Esophagus muscularis mucosa (tissue), 4 donors: ENCODE measurements at places on chromosomes 12 and 14. TPM values are rescaled to one million over a fixed set of nuclear protein-coding genes. Genes with fewer than 3 reads are reported as not detected.

GRCh38 chr14:98859301-98859700, 412.7 kb downstream of the BCL11B start:
- no peak for DNase-seq

CCDC175 gene
- total RNA-seq = not detected

DNA sequence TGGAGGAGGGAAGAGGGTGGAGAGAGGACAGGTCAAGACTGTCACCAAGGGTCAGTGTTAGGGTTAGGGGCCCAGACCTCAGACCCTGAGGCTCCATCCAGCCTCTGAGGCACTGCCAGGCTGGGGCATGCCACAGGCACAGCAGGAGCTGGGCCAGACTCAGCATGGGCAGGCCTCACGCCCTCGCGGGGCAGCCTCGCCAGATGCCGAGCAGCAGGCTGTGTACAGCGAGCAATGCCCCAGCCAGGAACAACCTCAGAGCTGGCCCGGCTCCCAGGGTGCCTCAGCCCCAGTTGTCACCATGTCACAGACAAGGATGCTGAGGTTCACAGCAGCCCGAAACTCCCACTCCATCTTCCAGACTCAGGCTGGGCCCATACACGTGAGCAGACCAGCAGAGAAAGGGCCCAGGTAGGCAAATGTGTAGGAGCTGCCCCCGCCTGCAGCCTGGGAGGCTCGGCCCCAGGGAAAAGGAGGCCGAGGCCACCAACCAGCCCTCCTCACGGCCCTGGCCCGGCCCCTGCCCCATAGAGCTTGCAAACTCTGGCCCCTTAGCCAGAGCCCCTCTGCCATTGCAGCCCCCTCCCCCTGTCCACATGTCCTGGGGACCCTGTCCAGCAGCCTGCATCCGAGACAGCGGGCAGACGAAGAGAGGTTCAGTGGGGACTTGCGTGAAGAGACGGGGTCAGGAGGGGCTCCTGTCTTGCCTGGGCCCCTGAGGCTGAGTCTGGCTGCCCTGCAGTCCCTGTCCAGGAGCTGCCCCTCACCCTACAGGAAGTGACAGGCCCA, 7.5 kb downstream of the C14orf180 start:
- no peak for DNase-seq

PLEKHD1 gene
- not detected for total RNA-seq

BHLHE41 gene
- 6.3 TPM for total RNA-seq

- no peak for DNase-seq
These were observed 21.3 kb downstream of the SMUG1 start for GRCh38 chr12:54167500-54167896.

DNA sequence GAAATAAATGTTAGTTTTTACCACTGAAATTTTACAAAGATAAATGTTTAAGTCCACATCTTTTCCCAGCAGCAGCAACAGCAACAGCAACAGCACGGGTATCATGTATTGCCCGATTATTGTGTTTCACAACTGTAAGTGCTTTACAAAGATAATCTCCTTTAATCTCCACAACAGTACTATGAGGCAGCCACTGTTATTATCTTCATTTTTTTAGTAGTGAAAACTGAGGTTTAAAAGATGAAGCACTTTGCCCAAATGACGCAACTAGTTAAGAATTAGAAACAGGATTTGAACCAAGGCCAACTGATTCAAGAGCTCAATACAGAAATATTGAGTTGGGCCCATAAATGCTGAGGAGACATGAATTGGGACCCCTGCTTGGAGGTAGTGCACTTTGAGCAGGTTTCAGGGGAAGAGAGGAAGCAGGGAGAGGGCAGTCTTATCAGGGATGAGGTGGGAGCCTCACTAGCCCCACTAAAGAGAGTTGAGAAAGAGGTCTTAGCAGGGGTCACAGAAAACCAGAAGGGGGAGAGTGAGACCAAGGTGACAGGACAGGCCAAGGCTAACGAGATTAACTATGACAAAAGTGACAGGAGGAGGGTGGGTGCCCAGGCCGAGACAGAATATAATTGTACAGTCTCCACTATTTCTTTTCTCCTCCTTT, 15.3 kb downstream of the KRT2 start:
- peak; percentile 50 for DNase-seq

DNA sequence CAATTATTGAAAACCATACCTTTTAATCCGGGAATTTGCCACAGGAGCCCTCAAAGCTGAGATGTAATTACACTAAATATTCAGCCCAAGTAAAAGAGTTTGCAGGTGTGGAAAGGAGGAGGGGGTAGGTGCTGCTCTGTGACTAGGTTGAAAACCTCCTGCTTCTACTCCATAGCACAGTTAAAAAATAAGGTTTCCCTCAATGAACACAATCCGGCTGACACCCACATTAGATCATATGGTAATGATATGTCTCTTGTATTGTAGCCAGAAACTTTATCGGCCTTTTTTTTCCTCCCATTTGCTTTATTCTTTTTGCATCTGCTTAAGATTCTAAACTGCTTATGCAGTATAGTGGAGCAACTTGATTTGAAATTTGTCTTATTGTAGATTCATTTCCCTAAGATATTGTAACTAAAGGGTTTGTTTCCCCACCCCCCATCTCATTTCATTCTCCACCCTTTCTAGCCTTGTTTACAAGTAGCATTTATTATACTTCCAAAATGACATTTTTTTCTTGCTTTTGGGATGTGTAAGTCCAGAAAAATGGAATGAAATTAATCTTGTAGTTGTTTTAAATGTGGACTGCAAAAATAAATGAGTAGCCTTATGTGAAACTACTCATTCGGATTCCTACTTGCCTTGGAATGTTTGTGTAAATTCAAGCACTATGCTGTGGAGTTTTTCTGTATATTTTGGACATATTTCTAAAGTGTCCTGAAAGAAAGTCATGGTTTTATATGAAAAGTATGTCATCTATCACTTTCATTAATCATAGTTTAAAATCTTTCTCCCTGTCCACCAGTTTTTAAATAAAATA, at the start of gene DCN:
TSS of gene DCN (minus strand) at position 182 of the 820 bp plus-strand sequence. CDS start 4,265 bp downstream, outside the sequence.
- DNase-seq = no peak

GRCh38 chr12:54987611-54988231, 3.2 kb upstream of the TESPA1 start:
- DNase-seq = no peak

DNA sequence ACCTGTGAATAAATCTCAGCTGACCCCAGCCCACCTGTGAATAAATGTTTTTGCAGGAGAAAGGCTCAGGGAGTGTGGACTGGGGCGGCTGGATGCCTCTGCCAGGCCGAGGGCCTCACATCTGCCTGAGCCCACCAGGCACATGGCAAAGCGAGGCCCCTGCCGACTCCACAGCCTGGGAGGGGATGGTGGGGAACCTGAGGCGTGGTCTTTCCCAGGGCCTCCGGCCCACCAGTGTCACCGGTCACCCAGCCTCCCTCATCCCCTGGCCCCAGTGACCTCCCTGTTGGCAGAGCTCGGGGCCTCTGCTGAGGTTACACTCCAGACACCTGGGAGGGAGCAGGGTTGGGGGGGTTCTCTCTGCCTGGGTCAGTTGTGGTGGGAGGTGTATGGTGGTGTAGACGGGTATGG, 8.2 kb downstream of the NOC4L start:
- DNase-seq = no peak

PLBD2 gene
- total RNA-seq = 60.9 TPM

DNA sequence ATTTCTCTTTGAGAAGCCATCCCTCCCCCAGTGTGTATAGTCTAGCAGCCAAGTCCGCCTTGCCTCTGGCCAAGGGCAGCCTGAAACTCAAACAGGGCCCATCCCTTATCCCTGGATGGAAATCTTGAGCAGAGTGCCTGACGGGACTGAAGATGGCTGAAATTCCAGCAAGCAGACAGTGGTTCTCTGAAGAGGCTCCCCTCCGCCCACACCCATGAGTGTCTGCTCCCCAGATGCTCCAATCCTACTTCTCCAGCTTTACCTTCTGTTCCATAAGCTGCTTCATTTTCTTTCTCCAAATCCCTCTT, 396.2 kb downstream of the NUAK1 start:
- peak; percentile 77 for DNase-seq

- no peak for DNase-seq
These were observed 28.4 kb upstream of the A2M start for GRCh38 chr12:9143929-9144729.

DNA sequence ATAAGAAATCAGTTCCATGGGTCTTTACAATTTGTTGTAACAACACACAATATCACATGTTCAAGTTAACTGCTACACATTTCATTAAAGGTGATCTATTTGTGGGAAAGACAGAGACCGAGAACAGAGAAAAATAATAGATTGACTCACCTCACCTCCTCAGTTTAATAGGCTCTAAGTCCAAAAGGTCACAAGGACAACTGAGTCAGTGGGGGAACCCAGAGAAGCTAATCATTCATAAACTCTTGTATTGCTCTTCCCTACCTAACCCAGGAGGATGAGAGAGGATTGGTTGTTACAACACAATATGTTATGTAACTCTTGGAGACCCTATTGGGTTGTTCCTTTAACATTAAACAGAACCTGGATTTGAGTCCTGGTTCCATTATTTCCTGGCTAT, 72.2 kb upstream of the CRY1 start:
- no peak for DNase-seq
